Activated naive CD8-positive, alpha-beta T cell treated with anti-CD3 and anti-CD28 coated beads, Interleukin-2, amount 50 U/mL, for 24 hours (primary cell): ENCODE measurements at places on chromosomes 3 and 15.

GRCh38 chr3:8954938-8955763 lies 8.1 kb downstream of the RAD18 start:
- no peak for DNase-seq

DNA sequence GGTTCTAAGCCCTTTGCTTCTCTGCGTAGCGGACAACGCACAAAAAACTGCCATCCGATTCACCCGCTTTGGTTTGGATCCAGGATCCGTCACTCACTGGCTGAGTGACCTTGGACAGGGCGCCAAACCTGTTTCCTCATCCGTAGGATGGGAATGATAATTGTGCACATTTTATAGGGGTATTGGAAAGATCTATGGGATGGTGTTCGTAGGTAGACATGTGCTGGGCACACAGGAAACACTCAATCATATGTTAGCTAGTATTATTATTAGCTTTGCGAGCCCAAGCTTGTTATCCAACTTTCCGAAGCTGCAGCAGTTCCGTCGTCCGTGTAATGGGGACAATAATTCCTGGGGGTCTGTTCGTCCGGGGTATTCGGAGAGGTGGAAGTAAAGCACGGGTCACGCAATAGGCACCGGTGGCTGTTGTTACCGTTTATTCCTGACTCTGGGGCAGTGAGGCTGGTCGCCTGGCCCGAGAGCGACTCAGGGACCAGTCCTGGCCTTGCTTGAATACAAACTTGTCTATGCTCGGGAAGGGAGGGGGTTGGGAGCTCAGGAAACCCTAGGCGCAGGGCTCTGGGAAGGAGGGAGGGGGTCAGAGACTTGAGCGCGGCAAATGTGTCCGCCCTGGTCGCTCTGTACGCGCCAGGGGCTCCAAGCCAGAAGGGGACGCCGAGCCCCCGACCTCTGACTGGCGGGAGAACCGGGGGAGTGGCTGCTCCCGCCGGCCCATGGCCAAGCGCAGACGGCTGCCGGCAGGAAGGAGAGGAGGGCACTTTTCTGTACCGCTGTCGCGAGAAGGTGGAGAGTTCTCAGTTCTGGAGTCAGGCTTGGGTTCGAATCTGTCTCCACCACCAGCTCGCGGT lies 1.3 kb downstream of the SPSB4 start:
- no peak for DNase-seq

DNA sequence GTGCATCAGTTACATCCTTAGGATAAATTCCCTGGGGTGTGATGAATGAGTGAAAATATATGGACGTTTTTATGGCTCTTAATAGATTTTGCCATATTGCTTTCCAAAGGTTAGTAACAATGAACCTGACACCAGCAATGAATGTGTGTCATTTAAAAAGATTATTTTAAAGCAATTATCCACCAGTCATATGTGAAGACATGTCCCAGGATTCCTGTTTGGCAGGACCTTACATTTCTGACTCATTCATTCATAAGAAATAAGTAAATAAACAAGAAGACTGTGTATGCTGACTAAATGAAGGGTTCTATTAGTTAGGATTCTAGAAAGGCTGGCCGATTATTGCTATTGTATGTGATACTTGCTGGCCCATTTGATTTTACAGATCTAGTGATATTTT lies 201.5 kb downstream of the SOX2 start:
- no peak for DNase-seq

DNA sequence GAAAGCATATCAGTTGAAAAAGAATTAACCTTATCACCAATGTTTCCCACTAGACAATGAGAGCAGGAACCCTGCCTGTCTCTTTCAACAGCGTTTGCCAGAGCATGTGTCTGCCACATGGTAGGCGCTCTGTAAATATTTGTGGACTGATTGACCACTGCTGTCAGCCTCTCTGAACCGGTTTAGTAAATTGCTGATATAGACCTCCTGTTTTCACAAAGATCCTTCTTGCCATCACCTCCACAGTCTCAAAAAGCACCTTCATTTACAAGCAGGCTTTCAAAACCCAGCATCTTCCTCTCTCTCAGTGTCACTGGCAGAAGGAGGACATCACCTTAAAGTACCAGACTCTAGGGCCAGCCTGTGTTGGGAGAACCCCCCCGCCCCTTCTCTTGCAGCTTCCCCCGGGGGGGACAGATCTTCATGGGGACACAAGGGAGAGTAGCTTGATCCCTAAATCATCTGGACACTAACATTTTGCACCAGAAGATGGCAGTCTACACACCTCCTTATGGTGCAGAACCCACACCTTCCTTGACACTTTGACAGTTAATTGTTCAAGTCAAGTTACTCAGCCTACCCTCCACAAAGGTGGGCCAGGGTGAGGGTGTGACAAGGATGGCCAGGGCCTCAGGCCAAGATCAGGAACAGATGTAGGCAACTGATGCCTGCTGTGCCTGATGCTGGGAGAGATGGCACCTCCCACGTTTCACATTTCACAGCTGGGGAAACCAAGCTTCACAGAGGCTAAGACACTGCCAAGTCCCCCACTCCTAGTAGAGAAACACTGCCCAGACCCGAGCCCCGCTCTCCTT lies 37.8 kb upstream of the USP3 start:
- DNase-seq, result peak; percentile 48

DNA sequence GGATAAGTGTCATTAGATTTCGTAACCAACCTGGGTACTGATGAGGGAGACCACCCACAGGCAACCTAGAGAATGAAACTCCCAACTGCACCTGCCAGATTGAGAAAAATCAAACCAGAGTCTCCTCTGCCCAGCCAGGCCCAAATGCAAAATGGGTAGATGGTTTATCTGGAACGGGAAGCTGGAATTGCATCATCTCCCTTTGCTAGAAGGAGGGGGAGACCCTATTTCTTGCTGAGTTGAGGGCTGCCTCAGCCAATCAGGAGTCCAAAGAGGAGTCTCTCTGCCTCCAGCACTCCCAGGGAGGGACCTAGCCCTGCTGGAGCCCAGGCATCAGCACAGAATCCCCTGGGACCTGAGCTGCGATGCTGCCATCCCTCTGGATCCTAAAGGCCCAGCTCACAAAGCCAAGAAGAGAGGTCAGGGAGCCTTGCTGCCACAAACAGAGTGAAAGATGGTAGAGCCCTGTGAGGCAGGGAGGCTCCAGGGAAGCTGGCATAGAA lies 8.1 kb downstream of the RMDN3 start:
- DNase-seq, result no peak

DNA sequence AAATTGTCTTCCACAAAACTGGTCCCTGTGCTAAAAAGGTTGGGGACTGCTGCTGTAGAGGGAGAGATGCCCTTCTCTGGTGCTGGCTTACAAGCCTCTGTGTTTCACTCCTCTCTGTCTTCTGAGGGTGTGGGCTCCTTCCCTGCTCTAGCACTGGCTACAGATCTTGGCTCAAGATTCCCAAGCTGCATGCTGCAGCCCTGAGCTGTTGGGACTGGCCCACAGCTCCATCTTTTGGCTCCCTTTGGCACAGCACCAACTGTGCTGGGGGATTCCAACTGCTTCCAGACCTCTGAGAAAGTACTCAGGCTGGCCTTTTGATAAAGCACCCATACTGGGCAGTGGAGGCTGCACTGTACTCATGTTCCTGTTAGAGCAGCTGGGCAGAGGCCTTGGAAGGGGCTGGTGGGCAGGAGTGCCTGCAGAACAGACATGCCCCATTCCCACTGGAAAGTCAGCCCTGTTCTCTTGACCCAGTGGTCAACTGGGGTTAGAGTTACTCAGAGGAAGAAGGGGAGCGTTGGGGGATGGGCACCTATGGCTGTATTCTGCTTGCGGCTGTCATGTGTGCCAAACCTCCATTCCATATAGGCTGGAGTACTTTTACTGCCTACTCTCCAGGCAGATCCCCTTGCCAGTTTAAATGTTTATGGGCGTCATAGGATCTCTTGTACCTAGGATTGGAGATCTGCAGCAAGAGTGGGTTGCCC lies 55.7 kb downstream of the GALK2 start:
- no peak for DNase-seq

DNA sequence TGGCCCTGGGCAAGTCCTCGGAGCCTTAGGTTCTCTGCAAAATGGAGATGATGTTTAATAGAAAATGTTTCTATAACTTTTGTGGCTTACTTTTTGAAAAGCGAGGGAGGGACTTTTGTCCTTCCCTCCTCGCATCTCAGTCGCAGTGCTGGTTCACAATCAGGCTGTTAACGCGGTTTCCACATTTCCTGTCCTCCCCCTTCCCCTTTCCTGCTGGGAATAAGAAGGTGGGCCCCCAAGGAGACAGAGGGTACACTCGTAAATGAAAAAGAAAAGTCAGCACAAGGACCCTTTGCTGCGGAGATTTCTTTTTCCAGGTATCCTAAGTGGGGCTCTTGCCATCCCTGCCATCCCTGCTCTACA lies 29.5 kb downstream of the ARHGAP31 start:
- DNase-seq, result no peak

- no peak for DNase-seq
These were observed 264.9 kb upstream of the TPM1 start for GRCh38 chr15:62777671-62778070.

GRCh38 chr3:167940241-167940640 lies 155.5 kb downstream of the GOLIM4 start:
- no peak for DNase-seq

GRCh38 chr3:74880237-74880636 lies 265.8 kb upstream of the CNTN3 start:
- DNase-seq, result no peak

DNA sequence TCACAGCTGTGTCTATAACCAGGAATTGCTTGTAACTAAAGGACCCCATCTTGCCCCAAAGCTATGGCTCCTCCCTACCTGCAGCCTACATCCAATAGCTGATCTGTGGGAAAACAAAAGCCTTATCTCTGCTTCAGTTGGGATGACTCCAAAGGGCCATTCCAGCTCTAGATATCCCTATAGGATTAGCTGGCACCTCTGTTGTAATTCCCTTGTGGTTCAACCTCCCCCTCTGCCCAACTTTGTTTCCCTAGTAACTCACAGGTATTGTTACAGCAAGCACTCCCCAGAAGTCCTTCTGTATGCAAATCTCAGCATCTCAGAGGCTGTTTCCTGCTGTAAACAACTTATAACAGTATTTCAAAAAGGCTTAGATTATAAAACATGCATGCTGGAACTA lies 478.6 kb downstream of the AGBL1 start:
- no peak for DNase-seq
